ENCODE measurements at places on chromosomes 2 and 18.

GRCh38 chr2:20110876-20111275 is 59.4 kb upstream of the LAPTM4A start:
- no peak for DNase-seq

DNA sequence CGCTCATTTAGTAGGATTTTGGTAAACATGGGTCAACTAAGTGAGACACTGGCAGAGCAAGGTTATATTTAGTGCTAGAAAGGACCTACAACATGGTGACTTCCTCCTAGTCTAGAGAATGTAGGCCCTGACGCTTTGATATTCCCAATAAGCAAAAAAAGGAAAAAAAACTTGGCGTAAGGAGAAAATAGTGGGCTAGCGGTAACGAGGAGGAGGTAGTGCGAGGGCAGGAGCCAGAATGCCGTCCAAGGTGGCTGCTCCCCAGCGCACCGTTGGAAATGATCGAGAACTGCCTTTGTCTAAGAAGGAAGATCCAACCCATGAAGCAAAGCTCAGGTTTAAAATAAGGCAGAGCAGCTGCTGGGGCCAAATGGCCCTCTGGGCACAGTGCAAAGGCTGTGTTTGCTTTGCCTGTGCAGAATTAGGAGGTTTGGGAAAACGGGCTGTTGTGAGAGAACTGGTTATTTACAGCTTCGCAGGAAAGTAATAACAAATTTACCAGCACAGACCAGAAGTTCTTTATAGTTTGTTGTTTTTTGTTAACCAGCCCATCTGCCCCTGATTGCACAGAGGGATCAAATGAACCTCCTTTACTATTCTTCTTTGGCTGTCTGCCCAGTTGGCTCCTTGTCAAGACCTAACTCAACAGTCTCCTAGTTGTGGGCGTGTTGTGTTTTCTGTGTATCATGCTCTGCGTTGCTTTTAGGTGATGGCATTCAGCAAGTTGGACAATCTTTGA is 86.6 kb downstream of the ITGB1BP1 start:
- DNase-seq: no peak

DNA sequence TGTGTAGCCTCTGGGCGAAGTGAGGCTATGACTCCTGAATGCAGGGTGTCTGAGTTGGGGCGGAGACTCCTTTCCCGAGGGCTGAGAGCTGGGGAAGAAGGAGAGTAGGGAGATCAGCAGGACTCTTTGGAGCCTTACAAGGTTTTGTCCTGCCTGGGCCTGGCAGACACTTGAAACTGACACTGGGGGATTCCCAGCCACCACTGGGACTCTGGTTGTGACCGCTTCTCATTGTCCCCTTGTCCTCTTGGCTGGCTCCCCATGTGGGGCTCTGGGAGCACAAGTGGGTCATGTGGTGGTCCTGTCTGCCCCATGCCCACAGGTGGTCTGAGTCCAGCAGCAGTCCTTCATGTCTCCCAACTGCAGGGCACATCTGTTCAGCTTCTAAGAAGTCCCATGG is 78.2 kb upstream of the MGAT4A start:
- DNase-seq: no peak

- no peak for DNase-seq
These were observed 59.8 kb upstream of the CHRNA1 start for GRCh38 chr2:174824068-174824467.

DNA sequence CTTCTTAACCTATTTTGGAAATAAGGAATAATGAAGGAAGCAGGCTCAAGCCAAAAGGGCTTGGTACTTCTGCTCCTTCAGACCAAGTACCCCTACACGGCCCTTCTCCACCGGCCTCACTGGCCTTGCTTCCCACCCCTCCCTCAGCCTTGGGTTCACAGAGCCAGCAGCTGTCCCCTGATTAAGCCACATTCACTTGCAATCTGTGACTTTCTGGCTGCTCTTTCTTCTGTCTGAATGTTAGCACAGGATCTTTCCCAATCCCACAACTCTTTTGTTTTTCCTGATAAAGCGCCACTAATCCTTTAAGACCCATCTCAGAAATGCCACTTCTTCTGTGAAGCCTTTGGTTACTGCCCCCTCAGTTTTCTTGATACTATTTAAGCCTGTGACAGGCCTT is 52.4 kb downstream of the REEP1 start:
- DNase-seq: no peak

DNA sequence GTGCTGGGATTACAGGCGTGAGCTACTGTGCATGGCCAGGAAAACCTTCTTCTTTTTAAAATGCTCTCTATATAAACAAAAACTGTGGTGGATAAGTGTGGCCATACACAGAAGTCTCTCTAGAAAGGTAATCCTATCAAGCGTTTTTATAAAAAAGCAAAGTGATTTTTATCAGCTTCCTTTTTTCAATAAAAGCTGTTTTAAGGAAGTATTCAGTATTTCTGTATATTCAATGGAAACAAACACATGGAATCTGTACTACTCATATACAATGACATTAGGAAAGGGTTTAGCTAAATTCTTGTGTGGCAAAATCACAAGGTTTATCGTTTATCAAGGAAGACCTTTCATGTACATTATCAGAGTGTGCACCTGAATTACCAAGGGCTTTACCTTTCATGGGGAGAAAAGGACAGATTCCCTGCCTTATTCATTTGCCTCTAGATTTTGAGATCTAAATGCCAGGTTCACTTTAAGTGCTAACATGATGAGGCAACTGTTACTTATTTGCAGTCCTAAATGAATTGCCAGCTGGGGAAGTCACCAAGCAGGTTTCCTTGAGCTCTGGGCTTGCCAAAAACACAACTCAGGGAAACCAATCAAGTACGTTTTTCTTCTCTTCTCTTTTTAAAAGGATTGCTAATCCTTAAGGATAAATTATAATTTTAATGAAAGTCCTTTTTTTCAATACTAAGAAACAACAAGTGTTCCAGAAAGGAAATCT is 70.8 kb downstream of the RTN4 start:
- no peak for DNase-seq

DNA sequence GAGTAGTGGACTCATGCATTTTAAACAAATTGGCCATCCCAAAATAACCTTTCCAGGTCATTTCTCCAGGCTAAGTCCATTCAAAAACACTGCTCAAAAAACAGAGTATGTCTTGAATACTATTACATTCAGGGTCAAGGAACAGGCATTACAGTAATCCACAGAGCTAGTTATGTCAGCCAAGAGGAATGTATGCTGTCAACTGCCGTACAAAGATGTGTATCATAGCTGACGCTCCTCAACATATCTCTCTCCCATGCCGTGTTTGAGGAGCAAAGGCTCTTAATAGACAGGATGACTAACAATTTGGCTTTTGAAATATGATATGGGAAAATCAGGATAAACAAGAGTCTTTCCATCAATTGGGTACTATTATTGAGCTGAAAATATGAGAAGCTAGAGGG is 68.8 kb upstream of the KCTD1 start:
- no peak for DNase-seq

- no peak for DNase-seq
These were observed 28.7 kb downstream of the ESCO1 start for GRCh38 chr18:21571772-21572171.

DNA sequence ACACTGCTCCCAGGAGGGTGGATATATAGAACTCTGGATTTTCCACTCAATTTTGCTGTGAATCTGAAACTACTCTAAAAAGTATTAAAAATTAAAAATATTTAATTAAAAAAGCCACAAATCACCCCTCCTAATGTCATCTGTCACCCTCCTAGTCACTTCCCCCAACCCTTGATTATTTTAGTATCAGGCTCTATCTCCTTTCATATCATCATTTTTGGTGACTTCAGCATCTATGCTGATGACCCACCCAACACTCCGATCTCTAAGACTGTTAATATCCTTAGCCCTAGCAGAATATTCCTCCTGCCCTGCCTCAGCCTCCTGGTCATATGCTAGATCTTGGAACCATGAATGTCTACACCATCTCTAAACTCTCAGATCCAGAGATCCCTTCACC is 128.3 kb upstream of the SLC1A4 start:
- no peak for DNase-seq

- DNase-seq: no peak
These were observed 133.7 kb downstream of the SMAD7 start for GRCh38 chr18:48817021-48817461.

DNA sequence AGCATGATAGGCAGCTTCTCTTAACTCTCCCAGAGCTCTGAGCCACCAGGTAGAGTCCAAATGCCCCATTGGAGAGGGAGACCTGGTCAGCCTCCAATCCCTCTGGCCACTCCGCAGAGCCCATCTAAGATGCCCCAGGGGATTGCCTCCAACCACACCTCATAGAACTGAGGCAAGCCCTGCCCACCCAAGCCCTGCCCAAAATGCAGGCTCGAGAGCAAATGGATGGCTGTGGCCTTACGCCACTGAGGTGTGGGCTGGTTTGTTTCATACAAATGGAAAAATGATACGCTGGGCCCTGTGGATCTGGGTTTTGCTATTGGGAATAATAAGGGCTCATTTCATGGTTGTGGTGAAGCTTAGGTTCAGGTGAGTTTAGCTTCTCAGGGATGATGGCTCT is 3.0 kb upstream of the TFCP2L1 start:
- DNase-seq: no peak

DNA sequence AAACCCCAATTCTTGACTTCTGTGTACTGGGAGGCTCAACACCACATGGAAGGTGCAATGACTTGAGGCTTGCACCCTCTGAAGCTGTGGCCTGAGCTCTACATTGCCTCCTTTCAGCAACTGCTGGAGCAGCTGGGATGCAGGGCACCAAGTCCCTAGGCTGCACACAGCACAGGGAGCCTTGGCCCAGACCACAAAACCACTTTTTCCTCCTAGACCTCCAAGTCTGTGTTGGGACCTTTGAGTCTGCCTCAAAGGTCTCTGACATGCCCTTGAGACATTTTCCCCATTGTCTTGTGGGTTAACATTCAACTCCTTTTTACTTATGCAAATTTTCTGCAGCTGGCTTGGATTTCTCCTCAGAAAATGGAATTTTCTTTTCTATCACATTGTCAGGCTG is 62.6 kb upstream of the KCNE4 start:
- no peak for DNase-seq

DNA sequence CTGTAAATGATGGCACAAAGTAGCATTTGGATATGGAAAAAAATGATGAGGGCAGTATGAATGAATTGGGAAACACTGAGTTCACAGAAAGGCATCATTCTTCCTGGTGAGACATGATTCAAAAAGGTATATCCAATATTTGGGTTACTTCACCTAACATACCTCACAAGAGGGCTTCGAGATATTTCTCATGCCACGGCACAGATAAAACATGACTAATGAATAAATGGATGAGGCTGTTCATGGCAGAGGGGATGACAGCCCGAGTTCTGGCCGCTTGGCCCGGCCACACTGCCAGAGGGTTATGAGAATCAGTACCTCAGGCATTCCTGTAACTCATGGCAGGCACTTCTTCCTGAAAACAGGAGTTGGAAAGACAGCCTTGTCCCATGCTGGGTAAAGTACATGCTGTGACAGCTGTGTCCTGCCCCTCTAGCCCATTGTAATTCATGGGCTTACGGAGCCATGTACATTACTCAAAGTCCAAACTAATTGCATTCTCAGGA is 116.0 kb upstream of the ACVR1C start:
- DNase-seq: no peak

- no peak for DNase-seq
These were observed 1549.7 kb upstream of the ACVR2A start for GRCh38 chr2:146295080-146295670.

- no peak for DNase-seq
These were observed 373.4 kb downstream of the METTL4 start for GRCh38 chr18:2197946-2198345.

DNA sequence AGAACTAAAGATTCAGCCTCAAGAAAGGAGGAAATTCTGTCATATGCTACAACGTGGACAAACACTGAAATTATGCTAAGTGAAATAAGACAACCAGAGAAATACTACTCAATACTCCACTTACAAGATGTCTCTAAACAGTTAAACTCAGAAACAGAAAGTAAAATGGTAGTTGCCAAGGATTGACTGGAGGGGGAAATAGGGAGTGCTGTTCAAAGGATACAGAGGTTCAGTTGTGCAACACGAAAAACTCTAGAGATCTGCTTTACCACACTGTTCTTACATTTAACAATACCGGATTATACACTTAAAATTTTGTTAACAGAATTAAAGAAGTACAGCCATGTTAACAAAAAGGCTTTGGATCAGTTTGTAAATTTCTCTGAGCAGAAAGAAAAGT is 39.8 kb upstream of the C2orf15 start:
- DNase-seq: no peak

- no peak for DNase-seq
These were observed 54.2 kb downstream of the PDE1A start for GRCh38 chr2:182372661-182373060.

GRCh38 chr2:241868661-241869081 is 858 bp upstream of the RTP5 start:
- peak; percentile 61 for DNase-seq

DNA sequence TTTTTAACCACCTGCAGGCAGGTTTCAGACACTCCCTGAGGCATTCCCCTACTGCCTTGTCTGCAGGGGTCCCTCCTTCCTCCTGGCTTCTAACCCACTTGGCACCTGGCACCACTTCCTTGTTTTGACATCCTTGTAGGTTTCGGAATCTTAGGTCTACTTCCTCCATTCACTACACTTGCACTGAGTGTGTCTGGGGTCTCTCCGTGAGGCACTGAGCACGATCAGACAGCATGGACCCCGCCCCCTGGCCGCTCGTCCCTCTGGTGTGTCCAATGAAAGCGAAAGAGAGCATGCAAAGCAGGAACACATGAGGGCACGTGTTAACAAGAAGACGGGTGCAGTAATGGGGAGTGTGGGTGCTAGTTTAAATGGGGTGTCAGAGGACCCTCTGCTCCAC is 63.8 kb downstream of the HAUS1 start:
- DNase-seq: no peak

DNA sequence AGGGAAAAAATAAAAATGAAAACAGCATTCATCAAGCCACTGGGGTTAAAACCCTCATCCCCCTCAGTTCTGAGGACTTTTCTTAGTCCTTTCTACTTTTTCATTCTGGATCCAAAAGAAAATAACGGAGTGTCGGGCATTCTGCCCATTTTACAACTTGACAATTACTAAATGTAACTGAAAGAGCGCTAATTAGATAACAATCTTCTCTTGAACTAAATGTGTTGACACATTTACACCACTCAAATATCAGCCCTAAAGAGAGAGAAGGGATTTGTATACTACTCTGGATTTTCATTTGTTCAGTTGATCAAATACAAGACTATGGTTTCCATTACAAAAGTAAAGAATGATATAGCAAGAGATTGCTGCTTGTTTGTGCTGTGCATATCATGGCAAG is 27.5 kb downstream of the ABCA12 start:
- DNase-seq: no peak

DNA sequence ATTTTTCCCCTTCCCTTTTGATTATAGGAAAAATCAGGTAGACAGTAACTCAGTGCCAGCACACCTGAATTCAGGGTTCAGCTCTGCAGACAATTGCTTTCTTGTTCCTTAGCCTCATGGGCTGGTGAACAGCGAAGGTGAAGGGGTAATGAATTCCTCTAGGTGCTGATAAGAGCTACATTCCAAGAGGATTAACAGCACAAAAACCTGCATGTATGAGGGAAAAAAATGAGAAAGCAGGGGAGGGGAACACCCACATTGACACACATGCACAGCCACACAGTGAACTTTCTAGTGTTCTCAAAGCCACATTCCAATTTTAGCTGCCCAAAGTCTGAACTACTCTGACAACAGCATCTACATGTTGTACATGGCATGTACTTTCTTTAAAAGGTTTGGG is 46.1 kb downstream of the SPATS2L start:
- DNase-seq: no peak

GRCh38 chr18:48893608-48894600 is 56.9 kb downstream of the SMAD7 start:
- no peak for DNase-seq

- DNase-seq: no peak
These were observed 36.0 kb upstream of the WIPF1 start for GRCh38 chr2:174633623-174633930.

Data from effector memory CD8-positive, alpha-beta T cell (primary cell).